GM12878 (cell line): ENCODE measurements at places on chromosomes 5 and 9. TPM values are rescaled to one million over a fixed set of nuclear protein-coding genes. Genes with fewer than 3 reads are reported as not detected.

OLFM1 gene
- 0.21 TPM in 1 of 2 replicates, not detected in the other for total RNA-seq

- no peak for DNase-seq
- H3K27ac ChIP-seq, result no peak overlapping the region
- H3K4me3 ChIP-seq, result no peak overlapping the region
- H3K4me1 ChIP-seq, result peaks cover 16% of the 10 kb centered on the region
These were observed 21.1 kb downstream of the TLE4 start for GRCh38 chr9:79592726-79593493.

TOMM5 gene
- total RNA-seq, result 152 and 165 TPM in 2 replicates

DIPK1B gene
- total RNA-seq, result 0.21 and 0.32 TPM in 2 replicates

DNA sequence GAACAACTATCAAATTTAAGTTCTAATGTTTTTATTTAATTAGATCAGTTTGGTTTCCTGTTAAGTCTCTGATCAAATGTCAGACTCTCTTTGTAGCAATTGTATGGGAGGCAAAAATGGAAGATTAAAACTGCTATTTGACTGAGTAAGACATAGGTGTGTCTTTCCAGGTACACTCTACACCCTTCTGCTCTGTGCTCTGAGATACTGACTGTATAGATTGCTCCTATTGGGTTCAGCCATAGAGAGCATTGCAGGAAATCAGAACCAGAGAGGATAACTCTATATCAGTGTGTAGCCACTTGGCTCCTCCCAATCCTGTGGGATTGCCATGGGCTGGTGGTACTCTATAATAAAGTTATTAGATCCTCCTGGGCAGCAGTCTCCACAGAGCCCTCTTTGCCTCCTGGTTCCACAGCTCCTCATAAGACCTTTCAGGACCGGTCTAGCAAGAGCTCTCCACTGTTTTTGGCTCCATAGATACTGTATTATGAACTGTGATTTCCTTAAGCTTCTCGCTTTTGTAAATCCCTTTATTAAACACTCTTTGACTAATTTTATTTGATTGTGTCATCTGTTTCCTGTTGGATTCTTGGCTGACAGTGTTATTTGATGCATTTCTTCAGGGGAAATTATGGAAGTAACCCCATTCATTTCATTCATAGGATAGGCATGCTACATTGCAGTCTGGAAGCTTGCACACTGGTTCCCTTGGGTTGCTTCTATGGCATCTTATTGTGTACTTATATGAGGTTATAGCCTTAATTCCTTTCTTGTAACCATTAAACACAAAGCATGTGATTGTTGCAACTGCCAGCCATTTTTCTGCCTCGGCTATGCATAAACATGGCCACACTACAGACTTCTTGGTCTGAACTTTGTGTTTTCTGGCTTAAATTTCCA is 115.6 kb downstream of the VCAN start:
- H3K4me1 ChIP-seq, result no peaks in the 10 kb centered on the region
- no peaks in the 10 kb centered on the region for H3K27me3 ChIP-seq
- no peak for DNase-seq
- H3K36me3 ChIP-seq, result no peaks in the 10 kb centered on the region
- H3K4me3 ChIP-seq, result no peak overlapping the region

GRAMD2B gene
- total RNA-seq, result 8.1 and 8.2 TPM in 2 replicates

SOX30 gene
- total RNA-seq, result 0.11 and 0.13 TPM in 2 replicates
